Stimulated activated CD4-positive, alpha-beta T cell treated with anti-CD3 and anti-CD28 coated beads, Interleukin-15, amount 100 ng/mL, for 1 hour (primary cell): ENCODE measurements at places on chromosomes 3 and 15.

GRCh38 chr3:115388166-115388565, 235.1 kb upstream of the GAP43 start:
- no peak for DNase-seq

DNA sequence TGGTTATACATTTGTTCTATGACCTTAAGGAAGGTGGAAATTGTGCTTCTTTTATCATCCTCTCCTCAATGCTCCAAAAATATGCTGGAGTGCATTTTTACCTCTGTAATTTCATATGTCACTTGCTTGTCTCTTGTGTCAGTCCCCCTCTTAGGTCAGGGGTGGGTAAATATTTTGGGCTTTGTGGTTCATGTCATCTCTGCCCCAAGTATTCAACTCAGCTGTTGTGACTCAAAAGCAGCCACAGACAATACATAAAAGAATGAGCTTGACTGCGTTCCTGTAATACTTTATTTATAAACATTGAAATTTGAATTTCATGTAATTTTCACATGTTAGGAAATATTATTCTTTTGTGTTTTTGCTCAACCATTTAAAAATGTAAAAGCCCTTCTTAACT, 60.4 kb upstream of the SLC24A5 start:
- DNase-seq = no peak

DNA sequence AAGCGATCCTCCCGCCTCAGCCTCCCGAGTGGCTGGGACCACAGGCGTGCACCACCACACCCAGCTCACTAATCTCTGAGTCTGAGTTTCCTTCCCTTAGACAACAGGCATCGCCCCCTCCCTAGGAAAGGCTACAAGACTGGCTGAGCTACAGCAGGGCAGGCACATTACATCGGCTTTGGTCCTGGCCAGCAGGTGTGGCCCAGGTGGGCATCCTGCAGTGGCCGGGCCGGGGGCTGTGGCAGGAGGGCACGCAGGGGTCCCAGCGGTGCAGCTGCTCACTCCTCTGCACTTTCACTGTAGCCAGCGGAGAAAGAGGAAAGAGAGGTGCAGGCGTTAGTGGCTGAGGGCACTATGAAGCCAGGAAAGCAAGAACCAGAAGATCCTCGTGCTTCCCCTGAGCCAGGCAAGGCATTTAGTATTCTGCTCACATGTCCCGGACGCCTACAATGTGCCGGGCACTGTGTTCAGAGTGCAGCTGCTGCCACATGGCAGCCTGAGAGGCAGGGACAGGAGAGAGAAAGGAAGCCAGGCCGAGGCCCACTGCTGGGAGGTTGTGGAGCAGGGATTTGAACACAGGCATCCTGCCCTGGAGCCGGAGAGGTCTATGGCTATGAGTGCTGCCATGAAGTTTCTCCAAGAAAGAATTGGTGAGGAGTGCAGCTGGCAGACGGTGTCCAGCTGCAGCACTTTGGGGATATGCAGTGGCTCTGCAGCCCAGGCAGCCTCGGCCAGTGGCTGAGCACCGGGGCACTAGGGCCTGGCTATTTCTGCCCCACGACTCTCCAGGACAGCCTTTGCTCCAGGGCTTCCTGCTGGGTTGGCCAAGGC, 22.3 kb downstream of the GRIP2 start:
- no peak for DNase-seq

DNA sequence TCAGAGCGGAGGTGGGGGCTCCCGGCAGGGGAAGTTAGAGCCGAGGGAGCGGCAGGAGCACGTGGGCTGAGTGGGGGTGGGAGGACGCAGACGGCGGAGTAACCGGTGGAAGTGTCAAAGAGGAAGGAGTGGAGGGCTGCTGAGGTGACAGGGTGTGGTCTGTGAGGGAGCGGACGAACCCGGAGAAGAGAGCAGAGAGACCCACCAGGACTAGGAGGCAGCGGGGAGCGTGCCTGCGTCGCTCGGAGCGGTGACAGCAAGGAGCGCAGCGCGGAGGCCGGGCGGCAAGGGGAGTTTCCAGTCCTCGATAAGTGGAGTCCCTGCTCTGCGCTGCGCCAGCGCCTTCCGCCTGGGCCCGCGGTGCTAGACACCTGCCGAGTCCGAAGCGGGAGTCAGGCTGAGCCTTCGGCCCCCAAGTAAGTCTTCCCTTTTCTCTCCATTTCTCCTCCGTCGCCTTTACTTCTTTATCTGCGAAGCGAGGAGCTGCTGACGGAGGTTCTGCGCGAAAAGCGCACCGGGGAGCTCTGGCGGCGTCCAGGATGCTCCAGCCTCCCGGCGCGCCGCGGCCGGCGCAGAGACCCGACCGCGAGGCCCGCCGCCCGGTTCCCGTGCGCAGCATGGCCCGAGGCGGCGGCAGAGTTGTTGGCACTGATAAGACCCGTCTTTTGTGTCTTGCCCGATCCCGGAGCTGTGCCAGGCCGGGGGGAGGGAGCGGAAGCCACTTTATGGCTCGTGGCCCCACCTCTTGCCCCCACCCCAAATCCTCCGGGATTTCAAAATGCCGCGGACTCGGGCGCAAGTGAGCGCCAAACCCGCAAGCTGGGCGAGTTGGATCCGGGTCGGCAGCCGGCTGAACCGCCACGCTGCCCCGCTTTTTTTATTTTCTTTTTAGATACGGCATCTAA, 533.0 kb upstream of the SEMA6D start:
- DNase-seq = no peak

DNA sequence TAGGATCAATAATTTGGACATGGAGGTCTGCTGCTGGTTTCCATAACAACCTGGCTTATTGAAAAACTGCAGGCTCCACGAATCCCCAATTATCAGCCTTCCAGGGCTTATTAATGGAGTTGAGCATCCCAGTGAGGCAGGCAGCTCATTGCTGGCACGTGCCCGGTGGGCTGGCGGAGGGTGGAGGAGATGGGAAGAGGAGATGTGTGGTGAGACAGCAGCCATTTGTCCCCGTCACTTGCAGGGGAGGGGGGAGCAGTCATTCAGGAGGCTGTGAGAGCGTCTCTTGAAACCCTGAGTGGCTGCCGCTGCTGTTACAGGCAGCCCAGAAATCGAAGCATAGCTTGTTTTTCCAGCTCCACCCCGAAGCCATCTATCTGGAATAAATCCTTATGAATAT, 70.6 kb downstream of the GAP43 start:
- no peak for DNase-seq
